NCI-H2081 treated with DMSO at 0.1 percent for 48 hours (cell line): ENCODE measurements at places on chromosomes 3 and 15.
A peak's percentile ranks its signal among the peaks of the same experiment; 100 is the strongest.

DNA sequence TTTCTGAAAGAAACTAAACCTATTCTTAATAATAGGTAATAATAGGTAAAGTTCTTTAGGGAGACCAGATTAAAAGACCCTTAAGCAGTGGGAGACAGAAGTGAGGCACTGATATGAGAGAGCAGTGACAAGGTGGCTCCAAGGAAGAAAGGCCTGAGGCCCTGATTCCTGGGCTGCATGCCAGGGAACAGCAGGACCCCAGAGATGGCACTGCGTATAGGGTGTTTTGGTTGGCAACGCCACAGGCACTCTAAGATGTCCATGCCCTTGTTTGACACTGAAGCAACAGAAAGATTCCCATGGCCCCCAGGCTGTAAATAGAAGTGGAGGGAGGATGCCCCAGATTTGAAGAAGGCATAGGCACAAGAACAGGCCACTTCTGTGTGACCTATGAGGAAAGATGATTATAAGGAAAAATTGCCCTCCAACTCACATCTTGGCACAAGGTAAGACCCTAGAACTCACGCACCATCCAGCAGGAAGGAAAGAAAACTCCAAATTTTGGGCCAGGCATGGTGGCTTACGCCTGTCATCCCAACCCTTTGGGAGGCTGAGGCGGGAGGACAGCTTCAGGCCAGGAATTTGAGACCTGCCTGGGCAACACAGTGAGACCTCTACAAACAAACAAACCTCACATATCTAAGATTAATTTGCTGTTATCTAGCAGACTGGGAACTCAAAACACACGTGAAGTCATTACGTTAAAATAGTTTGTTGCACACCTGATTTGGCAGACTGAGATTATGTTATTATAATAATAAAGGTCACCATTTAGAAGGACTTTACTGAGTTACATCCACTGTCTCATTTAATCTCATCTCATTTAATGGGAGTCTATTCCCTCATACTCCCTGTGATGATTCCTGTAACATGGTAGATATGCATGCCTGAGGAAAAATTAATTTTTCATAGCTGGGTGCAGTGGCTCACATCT is 10.5 kb upstream of the BLM start:
- DNase-seq: peak; percentile 54

DNA sequence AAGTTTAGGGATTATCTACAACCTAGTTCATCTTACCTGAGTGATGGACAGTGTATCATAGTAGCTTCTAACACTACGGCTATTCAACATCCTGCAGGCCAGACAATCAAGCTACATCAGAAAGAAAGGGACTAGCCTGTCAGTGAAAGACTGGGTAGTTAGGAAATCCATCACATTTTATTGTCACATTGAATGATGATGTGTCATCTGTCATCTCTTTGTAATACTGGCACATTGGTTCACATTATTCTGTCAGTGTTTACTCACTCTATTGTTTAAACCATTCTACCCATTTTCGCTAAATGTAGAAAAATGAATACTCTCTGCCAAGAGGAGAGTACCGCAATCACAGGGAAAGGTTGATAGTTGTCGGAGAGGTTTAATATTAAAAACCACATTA is 1155.8 kb downstream of the TUSC7 start:
- DNase-seq: no peak

DNA sequence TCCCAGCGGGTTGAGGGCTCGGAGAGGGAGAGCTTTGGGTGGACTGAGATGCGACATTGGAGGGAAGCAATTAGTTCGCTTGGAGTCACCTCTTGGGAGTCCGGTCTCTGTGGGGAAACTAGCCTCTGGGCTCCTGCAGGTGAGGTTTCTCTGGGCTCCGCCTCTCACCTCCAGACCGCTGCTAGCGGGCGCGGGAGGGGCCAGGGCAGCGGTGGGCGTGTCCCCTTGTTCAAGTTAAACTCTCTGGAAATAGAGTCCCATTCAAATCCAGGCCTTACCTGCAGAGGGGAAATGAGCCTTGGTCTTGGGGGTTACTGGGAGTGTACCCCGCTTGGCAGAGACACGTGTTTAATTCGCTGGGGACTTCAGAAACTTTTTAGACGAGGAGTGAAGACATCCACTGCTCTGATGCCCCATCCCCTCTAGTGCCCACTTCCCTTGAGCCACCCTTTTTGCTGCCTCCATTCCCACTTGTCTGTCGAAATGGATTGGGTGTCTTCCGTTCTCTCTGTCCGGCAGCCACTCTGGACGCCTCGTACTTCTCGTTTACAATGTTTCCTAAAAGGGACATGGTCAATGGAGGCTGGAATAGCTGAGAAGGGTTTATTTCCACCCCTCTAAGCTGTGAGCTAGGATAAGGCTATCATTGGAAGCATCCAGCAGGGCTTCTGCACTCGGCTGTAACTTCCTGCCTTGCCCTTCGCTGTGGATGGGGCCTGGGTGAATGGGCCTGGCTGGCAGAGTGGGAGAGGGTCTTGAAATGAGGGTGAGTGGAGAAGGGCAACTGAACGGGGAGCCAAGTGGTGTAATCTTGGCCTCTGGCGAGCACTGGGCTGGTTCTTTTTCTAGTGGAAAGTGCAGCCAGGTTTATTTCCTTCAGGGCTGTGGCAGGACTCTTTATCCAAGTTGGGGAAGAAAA is 1.1 kb downstream of the MITF start:
- DNase-seq: no peak

GRCh38 chr15:90336705-90337141 is 15.4 kb upstream of the ZNF774 start:
- DNase-seq: no peak

- no peak for DNase-seq
Measured at GRCh38 chr3:27573780-27574437, 89.7 kb upstream of the SLC4A7 start.

GRCh38 chr3:120196812-120197211 is 88.2 kb downstream of the GPR156 start:
- no peak for DNase-seq
